ENCODE measurements at places on chromosomes 11 and 22. TPM values are rescaled to one million over a fixed set of nuclear protein-coding genes. Genes with fewer than 3 reads are reported as not detected.
A peak's percentile ranks its signal among the peaks of the same experiment; 100 is the strongest.

DNA sequence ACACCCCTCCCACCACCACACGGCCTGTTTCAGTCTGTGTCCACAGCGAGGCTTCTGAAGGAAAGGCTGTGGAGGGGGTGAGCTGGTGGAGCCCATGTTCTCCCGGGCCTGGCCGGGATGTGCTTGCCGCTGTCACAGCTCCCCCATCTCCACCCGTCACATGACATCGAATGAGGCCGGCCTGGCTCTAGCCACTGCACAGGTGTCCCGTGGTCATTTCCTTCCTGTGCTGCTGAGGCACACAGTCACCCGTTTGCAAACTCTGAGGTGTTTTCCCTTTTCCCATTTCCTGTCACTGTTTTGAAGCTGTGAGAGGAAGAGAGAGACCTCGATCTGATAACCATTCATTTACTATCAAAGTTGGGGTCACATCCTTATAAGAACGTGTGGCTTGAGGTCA, 55.7 kb upstream of the CLDN5 start:
- peak; percentile 92 for DNase-seq

- no peak for DNase-seq
Measured at GRCh38 chr11:60900673-60901404, 5.5 kb downstream of the PRPF19 start.

- no peak for DNase-seq
Measured at GRCh38 chr22:35717572-35717971, at the start of gene APOL5. Gene APOL5, plus strand, starts transcription at chr22:35717872. Its CDS starts 0 bp downstream, at chr22:35717872.

Gene ACTN3
- total RNA-seq: not detected

Gene TMEM80
- total RNA-seq: 8.5 TPM

- DNase-seq: no peak
Measured at GRCh38 chr22:20092477-20092854, 12.4 kb downstream of the DGCR8 start.

DNA sequence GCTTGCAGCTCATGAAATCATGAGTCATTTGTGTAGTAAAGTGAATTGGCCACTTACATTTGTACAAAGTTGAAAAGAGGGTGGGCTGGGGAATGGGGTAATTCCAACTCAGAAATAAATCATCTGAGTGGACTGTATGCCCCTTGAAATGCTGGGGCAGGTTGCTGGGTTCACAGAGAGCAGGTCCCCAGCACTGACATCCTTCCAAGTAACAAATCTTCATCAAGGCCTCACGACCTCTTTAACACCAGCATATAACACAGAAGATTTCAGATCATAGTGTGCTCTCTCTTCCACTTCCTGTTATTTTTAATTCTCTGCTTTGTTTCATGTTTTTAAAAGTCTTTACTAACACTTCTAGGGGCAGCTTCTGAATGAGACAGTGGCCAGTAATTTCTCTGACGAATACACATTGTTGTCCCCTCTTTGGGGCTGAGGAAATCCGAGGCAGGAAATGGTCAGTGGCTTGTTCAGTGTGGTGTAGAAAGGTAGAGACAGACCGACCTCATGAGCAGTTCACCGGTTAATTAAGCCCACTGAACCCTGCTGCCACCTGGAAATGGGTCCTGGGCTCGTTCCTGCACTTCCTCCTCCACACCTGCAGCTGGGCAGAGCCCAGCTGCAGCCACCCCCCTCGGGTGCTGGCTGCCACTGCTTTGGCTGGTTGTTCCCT, 127.7 kb downstream of the MAML2 start:
- DNase-seq: peak; percentile 71

DNA sequence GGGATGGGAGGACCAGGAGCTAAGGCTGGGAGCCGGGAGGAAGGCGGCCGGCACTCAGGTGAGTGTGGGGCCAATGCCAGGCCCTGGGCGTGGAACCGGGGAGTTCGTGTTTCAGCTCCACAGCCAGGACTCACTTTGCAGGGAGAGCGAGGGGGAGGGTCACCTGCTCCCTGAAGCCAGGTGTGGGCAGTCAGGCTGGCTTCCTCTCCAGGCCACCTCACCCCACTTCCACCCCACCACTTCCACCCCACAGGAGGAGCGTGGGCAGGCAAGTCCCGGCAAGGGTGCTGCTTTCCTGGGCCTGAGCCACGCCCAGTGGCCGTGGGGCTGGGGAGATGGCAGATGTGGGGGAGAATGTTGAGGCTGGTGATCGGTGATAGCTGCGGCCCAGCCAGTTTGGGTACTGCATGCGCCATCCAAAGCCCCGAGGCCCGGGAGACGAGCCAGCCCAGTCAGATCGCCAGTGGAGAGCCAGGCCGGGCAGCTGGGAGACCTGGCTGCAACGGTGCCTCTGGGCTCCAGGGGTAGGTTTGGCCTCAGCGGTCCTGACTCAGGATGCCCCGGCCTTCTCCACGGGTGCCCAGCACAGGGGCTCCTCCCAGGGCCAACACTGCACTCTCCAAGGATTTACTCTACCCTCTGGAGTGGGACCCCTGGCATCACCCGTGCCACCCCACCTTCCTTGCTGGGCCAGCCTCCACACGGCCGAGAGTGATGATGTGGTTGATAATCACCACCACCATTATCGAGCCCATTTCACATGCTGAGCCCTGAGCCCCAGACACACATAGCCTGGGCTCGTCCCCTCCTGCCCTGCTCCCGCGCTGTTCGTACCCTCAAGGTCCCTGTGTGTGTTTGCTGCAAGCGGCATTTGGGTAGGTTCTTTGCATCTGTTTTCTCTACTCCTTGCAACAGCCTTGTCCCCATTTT, 93.8 kb downstream of the WNT7B start:
- no peak for DNase-seq

DNA sequence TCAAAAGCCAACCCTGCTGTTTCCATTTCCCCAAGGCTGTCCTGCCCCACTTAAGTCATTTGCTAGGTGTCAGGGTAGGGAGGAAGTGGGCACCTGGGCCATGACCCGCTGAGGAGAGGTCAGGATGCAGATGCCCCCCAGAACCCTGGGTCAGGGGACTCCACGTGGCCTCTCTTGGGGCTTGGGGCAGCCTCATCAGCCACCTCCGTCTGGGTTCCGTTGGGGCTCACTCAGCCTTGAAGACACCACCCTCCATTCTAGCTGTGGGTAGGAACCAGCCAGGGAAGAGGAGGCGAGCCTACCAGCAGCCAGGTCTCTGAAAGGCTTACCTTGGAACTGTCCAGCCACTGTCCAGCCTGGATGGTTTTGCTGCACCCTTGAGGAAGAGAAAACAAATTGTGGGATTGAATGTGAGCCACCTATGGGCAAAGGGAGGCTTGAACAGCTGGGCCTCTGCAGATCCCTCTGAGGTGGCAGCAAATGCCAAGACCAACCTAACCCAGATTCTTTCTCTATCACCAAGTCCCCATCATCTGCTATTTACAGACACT, 2.5 kb downstream of the APOL4 start:
- DNase-seq: no peak

GRCh38 chr22:38549101-38549894, 20.7 kb downstream of the DMC1 start:
- DNase-seq: no peak

Gene FAM180B
- not detected for total RNA-seq

Gene GTSE1
- total RNA-seq: 0.99 TPM

Gene CWC15
- total RNA-seq: 28.4 TPM

- DNase-seq: no peak
Measured at GRCh38 chr11:57681168-57681567, 13.3 kb downstream of the ZDHHC5 start.

Gene MUC2
- not detected for total RNA-seq

Gene CD3D
- total RNA-seq: not detected

- no peak for DNase-seq
Measured at GRCh38 chr11:121206810-121207209, 85.8 kb upstream of the SC5D start.

DNA sequence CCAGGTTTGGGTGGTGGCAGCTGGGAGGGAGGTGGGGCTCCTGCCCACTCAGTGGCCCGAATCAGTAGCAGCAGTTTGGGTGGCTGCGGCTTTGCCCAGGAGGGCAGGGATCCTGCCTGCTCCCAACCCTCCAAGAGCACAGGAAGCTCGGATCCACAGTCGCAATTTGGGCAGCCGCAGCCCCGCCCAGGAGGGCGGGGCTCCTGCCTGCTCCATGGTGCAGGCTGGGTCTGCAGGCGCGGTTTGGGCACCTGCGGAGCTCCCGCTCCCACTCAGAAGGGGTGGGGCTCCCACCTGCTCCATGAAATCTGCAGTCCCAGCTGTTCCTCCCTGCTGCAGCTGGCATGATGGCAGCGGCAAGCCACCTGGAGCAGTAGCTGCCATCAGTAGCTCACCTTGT, 38.1 kb upstream of the CALCB start:
- DNase-seq: no peak

DNA sequence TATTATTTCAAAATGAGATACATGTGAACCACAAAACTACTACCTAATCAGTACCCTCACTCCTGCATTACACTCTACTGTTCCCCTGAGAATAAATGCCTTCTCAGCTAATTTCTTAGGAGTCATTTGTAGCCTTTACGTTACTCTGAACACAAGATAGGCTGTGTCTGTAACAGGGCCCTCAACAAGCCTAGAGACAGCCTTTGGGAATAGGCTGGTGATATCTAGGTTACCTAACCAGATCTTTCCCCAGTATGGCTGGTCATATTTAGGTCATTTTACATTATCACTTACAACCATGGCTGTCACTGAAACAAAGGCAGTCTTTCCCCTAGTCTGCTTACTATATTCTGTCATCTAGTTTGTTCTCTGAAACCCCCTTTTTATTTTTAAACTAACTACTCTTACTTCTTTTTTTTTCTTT, 14.2 kb downstream of the ATM start:
- no peak for DNase-seq

- DNase-seq: peak; percentile 41
Measured at GRCh38 chr22:31343235-31344191, 2.6 kb downstream of the PATZ1 start.

Gene ACO2
- 81.0 TPM for total RNA-seq

Gene CPT1B
- total RNA-seq: 1.5 TPM

Gene PLAAT5
- total RNA-seq: not detected

GRCh38 chr22:21051831-21052400, 6.2 kb downstream of the LRRC74B start:
- no peak for DNase-seq

DNA sequence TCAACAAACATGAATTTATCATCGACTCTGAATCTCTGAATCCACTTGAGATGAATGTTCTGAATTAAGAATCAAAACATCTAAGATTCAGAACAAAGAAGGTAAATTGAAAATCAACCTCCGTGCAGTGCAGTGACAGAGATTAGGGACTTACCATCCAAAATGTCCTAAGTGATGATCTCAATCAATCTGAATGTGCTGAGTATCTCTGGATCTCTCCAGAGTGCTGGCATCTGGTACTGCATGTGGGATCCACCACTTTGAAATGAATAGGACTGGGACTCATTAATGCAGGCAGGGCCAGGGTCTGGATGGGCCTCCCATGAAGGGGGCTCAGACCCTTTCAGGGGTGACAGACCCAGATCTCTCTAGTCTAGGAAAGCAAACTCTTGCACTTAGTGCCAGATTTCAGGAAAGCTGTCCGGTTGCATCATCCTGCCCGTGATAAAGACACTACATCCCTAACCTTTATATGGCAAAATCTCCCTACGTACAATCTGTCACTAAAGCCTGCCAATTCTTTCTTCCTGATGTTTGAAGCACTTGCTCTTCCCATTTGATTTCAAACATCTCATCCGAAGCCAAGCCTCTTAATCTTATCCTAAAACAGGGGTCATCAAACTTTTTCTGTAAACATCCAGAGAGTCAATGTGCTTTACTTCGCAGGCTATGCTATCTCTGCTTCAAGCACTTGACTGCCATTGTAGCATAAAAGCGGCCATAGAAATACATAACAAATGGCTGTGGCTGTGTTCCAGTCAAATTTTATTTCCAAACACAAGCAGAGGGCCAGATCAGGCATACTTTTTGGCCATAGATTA, 263.3 kb downstream of the LARGE1 start:
- DNase-seq: no peak

DNA sequence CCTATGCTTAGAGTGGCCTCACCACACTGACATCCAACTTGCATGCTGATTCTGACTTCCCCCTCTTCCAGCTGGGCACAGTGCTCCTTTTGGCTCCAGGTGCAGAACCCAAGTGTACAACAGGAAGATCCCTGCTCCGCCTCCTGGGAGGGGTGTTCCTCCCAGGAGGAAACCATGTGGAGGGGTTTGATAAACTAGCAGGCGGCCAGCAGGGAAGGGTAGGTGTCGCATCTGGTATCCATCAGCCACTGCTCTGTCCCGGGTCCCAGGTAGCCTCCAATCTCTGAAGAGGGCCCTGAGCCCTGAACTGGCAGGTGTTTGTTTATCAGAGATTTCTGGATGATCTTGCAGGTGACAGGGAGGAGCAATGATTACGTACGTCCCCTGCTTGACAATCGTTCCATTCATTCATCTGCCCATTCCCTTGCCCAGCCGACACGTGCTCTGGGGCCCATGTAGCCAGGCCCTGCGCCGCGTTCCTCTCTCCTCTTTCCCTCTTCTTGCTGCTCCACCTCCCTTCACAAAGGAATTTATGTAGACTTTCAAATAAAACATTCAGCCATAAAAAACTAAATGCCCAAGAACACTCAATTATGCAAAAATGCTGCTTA, 41.2 kb upstream of the MICAL2 start:
- DNase-seq: no peak

Gene KCNK4
- not detected for total RNA-seq

- no peak for DNase-seq
Measured at GRCh38 chr11:29327891-29328290, 688.9 kb downstream of the KCNA4 start.

Gene KRTAP5-11
- total RNA-seq: not detected

Measured in lung microvascular endothelial cell (primary cell).